ENCODE measurements at places on chromosomes 13 and 19. TPM values are rescaled to one million over a fixed set of nuclear protein-coding genes. Genes with fewer than 3 reads are reported as not detected.

PHLDB3 gene
- 8.9 TPM for total RNA-seq

SLC15A1 gene
- total RNA-seq: not detected

DAPK3 gene
- total RNA-seq: 198 TPM

PPP1R37 gene
- 50.3 TPM for total RNA-seq

MEF2B gene
- total RNA-seq: not detected

CEACAM16 gene
- not detected for total RNA-seq

CEACAM4 gene
- not detected for total RNA-seq

CYP4F12 gene
- not detected for total RNA-seq

SPRED3 gene
- total RNA-seq: 9.1 TPM

TBXA2R gene
- 1.7 TPM for total RNA-seq

C19orf47 gene
- 7.3 TPM for total RNA-seq

All from vein endothelial cell (primary cell).